ENCODE measurements at places on chromosomes 2 and 18.

DNA sequence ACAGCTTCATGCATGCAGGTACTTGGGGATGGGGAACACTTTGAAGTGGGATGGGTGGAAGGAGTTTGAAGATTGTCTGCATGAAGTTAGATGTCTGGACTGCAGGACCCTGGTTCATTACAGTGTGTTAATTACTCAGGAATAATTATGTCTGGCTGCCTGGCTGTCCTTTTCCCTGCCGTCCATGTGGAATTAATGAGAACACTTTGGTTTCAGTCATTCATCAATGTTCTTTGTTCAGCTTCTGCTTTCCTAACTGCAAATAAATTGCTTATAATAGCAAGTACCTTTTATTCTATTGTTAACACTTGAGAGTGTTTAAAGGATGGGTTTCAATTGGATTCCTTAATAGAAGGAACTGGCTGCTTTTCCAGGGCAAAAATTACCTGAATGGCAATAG, 35.8 kb downstream of the MTCL1 start:
- DNase-seq, result no peak

DNA sequence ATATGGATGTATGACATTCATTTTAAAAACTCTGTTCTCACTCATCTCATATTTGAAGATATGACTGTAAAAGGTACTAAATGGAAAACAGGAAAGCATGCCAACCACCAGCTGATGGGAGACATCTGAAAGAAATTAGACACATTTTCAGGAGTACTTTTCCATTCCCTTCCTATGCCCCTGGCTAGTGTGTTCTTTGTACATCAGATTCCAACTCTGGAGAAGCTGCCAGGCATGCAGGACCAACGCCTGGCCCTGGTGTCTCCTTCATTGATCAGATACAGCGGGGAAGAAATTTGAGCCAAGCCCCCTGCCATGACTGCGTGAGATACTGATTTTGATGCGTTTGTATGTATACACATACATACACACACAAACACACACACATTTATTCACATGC, 599.0 kb upstream of the SYT4 start:
- DNase-seq, result no peak

GRCh38 chr2:227608561-227609338, 5.9 kb downstream of the SCYGR3 start:
- DNase-seq, result no peak

DNA sequence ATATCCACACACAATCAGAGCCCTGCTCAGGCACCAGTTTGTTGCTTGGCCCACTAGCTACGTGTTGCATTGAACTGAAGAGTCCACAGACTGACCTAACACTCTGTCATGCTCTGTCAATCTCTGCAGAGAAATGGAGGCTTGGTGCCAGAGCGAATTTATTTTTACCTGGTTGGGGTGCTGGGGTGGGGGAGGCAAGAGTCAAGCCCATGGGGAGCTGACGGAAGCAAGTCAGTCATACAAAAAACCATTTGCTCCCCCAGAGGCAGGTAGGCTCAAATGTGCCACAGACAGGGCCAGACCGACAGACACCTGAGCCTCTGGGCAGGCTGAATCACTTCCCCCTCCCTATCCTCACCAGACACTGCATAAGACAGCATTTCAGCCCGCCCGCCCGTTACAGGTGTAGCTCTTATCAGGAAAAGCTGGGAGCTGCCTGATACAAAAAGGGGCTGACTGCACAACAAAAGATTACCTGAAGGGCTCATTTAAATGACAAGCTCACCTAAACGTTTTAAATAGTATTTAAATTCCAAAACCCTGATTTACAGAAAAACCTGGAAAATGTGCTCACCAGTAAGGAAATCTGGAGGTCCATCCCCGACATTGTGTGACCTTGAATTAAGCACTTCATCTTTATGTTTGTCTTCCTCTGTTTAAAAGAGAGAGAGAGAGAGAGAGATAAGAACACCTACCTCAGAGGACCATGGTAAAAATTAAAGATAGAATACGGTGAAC, 2.1 kb upstream of the PCBP1 start:
- DNase-seq, result no peak

DNA sequence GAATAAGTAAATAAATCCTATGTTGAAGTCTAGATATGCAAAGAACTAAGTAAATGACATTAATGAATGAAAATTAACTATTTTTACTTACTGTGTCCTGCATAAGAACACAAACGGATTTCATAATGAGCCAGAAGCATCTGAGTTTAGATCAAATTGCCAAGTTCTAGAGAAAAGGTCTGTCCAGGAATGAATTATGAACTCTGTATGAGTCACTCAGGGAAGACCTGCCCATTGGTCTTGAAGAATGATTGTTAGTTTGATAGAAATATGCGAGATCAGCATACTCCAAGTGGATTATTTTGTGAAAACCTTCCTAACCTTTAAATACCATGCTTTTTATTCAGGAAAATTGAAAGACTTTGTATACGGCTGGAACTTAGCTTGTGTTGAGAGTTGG, 189.5 kb downstream of the DOK6 start:
- DNase-seq, result no peak

GRCh38 chr18:58831606-58832005, 33.1 kb upstream of the ZNF532 start:
- no peak for DNase-seq

GRCh38 chr18:35038881-35039491, 2.2 kb upstream of the MAPRE2 start:
- DNase-seq, result no peak

DNA sequence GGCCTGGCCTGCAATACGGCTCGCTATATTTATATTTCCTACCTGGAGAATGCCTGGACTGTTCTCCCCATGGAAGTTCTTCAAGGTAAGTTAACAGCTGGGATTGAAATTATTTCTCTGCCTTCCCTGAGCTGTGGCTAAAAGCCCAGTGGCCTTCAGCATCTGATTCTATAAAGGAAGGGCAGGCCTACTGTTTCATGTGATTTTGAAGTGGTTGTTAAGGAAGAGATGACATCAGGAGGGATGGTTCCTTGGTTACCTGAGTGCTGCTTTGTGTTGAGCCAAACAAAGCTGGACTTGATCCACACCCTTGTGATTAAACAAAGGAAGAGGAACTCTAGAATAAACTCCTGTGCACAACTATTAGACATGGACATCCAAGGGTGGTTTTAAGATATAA, 61.6 kb downstream of the MFSD6 start:
- DNase-seq, result no peak

- DNase-seq, result no peak
Measured at GRCh38 chr2:14615121-14615520, 17.4 kb upstream of the LRATD1 start.

DNA sequence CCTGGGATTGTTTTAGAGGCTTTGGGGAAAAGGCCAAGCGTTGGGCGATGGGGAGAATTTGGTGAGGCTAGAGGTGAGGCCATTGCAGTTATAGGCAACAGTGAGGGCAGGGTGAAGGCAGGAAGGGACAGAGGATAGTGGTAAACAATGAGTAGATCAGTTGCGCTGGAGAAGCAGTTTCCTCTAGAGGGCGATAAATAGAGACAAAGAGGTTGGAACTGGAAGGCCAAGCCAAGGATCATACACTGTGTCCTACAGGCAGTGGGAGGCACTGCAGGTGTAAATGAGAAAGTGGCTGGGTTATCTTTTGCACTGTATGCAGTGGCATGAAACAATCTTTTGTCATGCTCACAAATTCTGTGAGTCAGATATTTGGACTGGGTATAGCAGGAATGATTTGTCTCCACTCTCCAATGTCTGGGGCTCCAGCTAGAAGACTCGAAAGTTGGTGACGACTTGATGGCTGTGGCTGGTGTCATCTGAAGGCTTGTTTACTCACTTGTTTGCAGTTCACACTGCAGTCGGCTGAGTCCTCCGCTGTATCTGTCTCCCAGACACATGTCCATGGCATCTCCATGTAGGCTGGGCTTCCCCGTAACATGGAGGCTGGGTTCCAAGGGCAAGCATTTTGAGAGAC, 82.1 kb downstream of the TNP1 start:
- no peak for DNase-seq

DNA sequence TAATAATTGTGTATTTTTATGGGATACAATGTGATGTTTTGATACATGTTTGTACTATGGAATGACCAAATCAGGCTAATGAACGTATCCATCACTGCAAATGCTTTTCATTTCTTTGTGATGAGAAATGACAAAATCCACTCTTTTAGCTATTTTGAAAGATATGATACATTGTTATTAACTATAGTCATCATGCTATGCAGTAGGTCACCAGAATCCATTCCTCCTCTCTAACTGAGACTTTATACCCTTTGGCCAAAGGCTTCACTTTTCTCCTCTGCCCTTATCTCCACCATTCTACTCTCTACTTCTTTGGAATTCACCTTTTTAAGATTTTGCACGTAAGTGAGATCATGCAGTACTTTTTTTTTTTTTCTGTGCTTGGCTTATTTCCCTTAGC, 44.5 kb upstream of the TMEM17 start:
- DNase-seq, result no peak

- DNase-seq, result peak; percentile 50
Measured at GRCh38 chr2:65431421-65432226, 775 bp downstream of the SPRED2 start.

DNA sequence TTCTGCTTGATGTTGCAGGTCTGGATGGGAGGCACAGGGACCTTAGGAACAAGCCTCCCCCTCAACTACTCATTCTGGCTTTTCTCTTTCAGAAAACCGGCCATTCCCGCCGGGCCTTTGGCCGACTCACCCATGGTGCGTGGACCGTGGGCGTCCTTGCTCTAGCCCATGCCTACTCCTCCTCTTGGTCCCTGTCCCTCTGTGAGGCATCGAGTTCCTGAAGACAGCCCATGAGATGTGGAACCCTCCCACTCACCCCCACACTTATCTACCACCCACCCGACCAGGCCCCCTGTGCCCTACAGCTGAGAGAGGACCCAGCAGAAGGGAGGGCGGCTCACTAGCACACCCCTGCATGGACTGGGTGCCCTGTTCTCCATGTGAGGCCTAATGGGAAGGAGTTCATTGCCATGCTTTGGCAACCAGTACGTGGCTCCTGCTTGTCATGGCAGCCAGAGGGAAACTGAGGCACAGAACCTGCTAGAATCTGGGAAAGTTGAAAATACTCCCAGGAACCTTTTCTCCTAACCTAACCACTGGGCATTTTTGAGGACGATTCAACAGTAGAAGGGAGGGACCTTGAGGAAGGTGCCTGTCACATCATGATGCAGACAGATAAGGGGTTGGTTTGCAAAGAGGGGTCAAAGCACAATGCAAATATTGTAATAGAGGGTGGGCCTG, 8.5 kb downstream of the SPEG start:
- DNase-seq, result no peak

GRCh38 chr2:1731447-1731962, 12.8 kb downstream of the PXDN start:
- DNase-seq, result peak; percentile 4

DNA sequence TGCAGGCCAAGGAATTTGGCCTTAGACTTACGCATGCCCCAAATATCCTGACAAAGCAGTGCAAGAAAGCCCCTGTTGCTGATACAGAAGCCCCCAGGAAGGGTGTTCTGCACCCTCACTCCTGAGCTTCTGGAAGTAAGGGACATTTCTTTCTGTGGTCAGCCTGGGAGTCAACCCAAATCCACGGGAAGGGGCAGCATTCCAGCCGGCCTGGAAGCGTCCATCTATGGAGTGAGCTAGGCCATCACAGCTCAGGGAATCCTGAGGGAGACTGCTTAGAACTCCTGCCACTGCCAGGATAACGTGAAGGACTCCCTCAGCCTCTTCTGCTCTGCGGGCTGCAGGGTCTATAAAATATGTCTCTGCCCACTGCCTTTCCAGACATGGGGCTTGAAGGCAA, 173.9 kb downstream of the ANAPC1 start:
- DNase-seq, result no peak

DNA sequence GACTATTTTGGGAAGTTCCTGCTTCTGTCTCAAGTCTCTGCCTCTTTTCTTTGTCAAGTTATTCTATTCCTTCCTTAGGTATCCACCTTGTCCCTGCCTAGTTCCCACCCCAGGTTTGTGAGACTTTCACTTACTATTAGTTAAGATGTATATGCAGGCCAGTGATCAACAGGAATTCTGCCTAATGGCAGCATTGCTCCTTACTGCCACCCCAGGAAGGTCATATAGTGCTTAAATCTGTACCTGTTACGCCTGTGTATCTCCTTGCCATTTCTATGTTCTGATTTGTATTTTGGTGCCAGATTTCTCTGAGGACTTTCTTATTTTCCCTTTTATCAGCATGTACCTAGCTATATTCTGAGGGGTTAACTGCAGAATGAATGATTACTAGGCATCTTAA, 746.0 kb upstream of the TMEFF2 start:
- DNase-seq, result no peak

DNA sequence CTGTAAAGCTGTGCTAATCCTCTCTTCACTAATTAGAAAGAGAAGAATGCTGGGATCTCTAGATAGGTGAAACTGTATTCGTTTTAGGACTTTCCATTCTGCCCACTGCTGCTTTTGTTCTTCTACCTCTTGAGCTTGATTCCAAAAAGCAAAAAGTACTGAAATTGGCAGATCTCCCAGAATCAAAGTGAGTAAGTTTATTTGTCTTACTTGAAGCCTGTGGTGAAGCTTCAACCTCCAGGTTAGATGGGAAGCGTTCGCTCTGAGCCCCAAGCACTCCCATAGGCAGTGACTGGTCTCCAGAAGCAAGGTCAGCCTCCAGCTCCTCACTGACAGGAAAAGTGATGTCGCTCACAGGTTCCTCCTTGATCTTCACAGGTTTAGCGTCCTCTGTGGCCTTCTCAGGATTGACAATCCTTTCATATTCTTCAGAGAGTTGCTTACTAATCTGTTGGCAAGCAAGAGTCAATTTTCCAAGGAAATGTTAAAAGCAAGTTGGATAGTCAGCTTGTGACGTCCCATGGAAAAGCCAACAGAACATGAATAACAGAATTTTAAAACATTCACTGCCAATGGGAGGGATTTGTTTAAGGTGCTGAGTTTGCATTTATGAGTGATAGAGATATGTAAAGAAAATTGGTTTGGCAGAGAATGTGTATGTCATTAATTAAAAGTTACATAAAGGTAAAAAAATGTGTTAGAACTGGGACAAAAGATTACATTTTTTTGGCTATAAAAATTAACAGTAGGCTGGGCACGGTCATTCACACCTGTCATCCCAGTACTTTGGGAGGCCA, 8.1 kb downstream of the SUPT7L start:
- DNase-seq, result no peak

- no peak for DNase-seq
Measured at GRCh38 chr18:25055076-25055475, 296.9 kb downstream of the ZNF521 start.
